ENCODE measurements at places on chromosomes 2 and 18. TPM values are rescaled to one million over a fixed set of nuclear protein-coding genes. Genes with fewer than 3 reads are reported as not detected.

DNA sequence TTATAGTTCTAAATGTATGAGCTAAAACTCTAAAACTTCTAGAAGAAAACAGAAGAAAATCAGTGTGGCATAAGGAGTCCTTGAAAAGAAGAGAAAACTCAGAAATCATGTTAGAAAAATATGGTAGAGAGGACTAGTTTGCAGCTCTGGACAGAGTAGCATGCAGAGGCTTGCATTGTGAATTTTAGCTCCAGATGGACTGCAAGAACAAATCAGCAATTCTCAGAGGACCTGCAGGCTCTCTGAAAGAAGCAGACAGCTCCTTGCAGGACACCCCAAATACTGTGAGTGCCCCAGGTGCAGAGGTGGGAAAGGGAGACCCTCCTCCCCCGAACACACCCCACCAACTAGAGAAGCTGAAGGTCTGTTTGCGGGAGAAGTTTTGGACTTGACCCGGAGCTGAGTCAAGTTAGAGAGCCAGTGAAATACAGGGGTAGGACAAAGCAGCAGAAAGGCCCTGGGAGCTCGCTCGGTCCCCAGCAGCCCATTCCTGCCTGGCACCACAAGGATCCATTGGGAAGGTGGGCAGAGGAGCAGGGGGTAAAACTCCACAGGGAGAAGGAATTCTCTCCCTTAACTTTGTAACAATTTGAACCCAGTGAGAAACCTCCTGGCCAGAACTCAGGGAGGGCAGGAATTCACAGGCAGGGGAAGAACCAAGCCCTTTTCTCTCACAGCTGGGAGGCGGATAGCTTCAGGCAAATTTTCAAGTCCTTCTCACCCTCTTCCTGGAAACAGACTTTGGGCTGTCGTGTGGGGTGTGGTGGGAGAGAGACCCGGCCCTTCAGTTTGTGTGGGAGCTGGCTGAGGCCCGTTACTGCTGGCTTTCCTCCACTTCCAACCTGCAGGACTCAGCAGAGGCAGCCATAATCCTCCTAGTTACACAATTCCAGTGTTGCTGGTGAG lies 216.2 kb upstream of the SLC35G4 start:
- DNase-seq = no peak

DNA sequence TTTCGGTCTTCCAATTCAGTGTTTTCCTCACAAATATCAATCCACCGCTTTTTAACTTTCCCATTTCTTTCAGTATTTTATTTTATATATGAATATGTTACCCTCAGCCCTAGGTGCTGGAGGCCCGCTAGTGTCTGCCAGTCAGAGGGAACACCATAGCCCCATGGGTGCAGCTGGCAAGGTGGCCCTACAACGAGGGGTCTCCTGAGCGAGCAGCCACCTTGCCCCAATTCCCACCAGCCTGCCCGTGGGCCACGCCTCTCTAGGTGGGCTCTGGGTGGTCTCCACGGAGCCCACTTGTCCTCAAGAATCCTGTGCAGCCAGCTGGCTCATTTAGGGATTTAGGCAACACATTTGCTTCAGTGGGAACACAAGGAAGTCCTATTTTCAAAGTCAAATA lies 72.5 kb upstream of the RGPD5 start:
- no peak for DNase-seq

- no peak for DNase-seq
Observed at GRCh38 chr2:48691935-48692691, 63.4 kb downstream of the LHCGR start.

DNA sequence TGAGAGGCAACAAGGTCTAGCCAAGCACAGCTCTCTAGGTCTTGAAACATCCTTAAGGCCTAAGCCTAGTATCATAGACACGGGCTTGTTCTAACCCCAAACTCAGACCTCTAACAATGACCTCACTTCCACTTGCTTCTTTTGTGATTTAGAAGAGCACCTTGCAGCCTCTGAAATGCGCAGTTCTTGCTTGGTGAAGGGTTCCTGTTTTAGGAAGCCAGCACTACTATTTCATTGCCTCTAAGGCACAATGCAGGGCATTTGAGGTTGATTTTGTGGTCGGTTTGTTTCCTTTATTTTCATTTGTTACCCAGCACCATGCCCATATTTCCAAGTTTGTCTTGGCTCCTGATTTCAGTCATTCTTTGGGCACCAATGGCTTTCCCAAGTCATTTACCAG lies 117.0 kb upstream of the CYP1B1 start:
- DNase-seq = no peak

GRCh38 chr2:207960090-207960489 lies 65.2 kb downstream of the PLEKHM3 start:
- DNase-seq = no peak

GRCh38 chr2:165675551-165675968 lies 118.5 kb downstream of the GALNT3 start:
- DNase-seq = no peak

GRCh38 chr18:7248877-7249276 lies 18.0 kb downstream of the LRRC30 start:
- DNase-seq = no peak

DNA sequence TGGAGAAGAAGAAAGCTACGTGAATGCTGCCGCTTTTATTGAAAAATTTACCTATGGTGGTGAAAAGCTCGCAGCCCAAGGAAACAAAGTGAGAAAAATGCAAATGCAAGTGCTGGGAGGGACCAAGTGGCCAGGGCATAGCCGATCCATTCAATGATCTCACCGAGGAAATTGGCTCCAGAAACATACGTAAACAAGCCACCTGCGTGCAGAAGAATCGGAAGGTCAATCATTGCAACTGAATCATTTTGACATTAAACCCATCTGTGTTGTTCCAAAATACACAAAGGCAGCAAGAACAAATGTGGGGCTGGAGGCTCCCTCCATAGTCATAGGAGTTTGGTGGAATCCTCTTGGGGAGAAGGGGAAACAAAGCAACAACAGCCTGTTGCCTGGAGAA lies 51.5 kb downstream of the SRD5A2 start:
- no peak for DNase-seq

DNA sequence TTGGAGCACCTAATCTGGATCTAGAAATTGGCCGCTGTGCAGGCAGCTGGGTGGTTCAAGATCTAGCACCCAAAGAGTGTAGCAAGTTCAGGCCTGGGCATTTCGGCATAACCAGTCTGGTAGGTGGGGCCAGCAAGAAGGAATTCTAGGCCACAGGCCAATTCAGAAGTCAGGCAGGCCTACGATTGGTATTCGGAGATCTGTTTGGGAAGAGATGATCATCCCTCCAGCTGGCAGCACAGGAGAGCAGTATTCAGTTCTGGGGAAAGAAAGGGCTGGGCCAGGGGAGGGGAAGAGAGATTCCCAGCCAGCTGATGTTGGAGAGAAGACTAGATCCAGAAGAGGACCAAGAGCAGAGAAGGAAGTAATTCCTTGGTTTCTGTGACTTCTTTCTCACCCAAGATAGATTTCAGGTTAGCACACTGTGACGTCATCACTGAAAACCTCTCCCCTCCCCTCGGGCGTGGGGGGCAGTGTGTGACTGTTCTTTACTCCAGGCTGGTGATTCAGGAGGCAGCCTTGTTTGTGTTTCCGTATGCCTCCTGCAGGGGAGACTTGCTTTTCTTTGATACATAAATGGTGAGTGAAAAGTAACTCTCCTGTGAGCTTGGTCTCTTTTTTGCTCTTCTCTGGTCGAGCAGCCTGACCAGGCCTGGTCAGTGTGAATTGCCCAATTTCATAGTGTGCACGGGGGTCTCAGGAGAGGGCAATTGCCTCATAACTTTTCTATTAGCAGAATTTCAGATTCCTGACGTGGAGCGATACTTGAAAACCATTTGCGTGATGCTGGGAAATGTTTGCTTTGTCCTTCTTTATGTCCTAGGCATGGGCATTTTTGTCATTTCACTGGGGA lies 61.1 kb downstream of the MEIS1 start:
- no peak for DNase-seq

- DNase-seq = no peak
Observed at GRCh38 chr18:48583573-48583972, 44.7 kb downstream of the CTIF start.

DSC2 gene
- total RNA-seq = 113 TPM

ABCB11 gene
- total RNA-seq = 41.8 TPM
